ENCODE measurements at places on chromosomes 12 and 14.

GRCh38 chr12:68280240-68280639 lies 26.8 kb upstream of the IL22 start:
- DNase-seq: no peak

- no peak for DNase-seq
These were observed 345.0 kb upstream of the SFSWAP start for GRCh38 chr12:131365821-131366260.

GRCh38 chr14:105088812-105089745 lies 23.8 kb upstream of the GPR132 start:
- DNase-seq: no peak

DNA sequence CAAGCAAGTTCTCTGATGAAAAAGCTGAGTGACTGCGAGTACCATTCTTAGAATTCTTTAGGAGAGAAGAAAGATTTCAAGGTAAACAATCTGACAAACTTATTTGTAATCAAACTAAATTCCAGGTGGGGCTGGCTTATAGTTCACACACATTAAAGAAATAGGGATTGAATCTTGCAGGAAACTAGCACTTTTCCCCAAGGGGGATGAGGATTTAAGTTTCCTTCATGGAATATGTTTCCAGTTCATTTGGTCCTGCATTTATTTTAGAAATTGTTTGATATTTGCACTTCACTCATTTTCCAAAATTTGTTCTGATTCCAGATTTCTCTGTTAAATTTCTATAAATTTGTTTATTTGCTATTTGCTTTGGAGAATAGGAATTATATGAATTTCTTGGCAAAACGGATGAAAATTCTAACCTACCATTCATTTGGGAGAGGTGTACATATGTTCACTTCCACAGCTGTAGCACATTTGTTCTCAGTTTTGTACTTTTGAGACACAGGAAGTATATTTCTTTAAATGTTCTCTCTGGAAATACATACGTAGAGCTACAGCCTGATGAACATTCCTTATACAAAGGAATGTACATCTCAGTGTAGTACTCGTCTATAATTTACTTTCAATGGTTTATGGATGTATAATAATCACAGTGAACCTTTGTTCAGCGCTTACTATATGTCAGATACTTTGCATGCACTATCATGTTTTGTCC lies 145.5 kb downstream of the AKAP6 start:
- DNase-seq: no peak

DNA sequence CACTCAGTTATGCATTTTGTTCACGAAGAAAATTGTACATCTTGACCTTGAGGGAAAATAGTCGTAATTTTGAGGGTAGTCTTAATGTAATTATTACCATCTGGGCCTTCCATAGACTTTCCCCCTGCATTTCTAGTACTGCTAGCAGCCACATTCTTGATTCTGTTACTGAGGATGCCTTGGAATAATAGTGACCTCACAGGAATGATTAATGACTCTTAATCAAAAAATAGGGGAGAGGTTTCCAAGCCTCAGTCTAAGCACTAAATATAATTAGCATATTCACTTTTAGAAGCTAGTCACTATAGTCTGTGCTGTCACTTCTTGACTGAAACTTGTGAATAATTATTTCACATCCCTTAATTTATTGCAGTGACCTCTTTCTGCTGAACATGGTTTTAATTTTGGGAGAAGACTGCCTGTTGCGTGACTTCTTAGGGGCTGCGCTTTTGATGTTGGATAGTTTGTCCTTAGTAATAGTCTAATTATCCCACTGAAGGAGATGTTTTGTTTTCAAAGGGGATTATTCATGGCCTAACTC lies 400.5 kb downstream of the ADAMTS20 start:
- no peak for DNase-seq
